ENCODE measurements at places on chromosomes 3 and 15.

DNA sequence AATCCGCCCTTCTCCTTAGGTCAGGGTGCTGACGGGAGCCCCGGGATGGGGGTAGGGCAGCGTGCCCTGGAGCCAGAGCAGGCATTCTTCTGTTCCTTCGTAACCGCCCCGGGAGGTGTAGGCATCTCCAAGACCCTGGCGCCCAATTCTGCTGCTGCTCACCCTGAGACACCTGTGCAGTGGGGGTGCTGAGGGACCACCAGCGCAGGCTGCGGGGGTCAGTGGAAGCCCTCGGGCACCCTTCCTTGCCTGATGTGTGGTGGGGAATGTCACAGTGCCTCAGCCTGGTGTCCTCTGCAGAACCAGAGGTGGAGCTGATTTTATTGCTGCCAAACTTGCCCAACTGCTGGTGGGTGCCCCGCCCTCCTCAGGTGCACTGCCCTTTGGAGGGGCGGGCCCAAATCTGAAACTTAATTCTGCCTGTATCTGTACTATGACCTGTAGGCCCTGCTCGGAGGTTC lies 7.3 kb downstream of the CSK start:
- DNase-seq: no peak

DNA sequence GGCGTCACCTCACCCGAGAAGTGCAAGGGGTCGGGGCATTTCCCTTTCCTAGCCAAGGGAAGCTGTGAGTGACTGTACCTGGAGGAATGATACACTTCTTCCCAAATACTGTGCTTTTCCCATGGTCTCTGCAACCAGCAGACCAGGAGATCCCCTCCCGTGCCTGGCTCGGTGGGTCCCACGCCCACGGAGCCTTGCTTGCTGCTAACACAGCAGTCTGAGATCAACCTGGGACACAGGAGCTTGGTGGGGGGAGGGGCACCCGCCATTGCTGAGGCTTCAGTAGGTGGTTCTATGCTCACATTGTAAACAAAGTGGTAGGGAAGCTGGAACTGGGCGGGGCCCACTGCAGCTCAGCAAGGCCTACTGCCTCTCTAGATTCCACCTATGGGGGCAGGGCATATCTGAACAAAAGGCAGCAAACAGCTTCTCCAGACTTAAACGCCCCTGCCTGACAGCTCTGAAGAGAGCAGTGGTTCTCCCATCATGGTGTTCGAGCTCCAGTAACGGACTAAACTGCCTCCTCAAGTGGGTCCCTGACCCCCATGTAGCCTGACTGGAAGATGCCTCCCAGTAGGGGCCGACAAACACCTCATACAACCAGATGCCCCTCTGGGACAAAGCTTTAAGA lies 31.4 kb upstream of the ABHD5 start:
- no peak for DNase-seq

DNA sequence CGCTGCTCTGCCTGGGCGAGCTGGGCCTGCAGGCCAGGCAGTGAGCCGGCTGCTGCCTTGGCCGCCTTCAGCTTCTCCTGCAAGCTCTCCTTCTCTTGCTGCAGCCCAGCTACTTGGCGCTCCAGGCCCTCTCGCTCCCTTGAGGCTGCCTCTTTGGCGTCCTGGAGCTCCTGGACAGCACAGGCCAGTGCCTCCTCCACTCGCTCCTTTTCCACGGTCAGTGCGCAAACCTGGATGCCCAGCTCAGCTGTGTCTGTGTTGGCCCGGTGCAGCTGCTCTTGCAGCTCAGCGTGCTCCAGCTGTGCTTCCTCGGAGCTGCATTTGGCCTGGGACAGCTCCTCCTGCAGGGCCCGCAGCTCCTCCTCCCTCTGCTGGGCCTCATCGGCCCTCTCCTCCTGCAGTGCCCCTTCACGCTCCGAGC lies 23.1 kb downstream of the CXCR6 start:
- DNase-seq: no peak

- DNase-seq: no peak
Observed at GRCh38 chr15:66936109-66936860, 129.1 kb upstream of the SMAD3 start.

- DNase-seq: no peak
Observed at GRCh38 chr3:174251681-174252080, 607.5 kb upstream of the NAALADL2 start.

GRCh38 chr3:85950435-85950834 lies 991.6 kb downstream of the CADM2 start:
- DNase-seq: no peak

- no peak for DNase-seq
Observed at GRCh38 chr3:42507761-42508335, 5.4 kb downstream of the VIPR1 start.

- no peak for DNase-seq
Observed at GRCh38 chr15:22884344-22884743, 45.9 kb downstream of the NIPA2 start.

All from stimulated activated CD4-positive, alpha-beta T cell treated with anti-CD3 and anti-CD28 coated beads, Interleukin-1b, Interleukin-23, amount 100 ng/mL, for 1 hour (primary cell).